Ascending aorta (tissue), 2 donors: ENCODE measurements at places on chromosomes 13 and 19.

- no peaks in the 10 kb centered on the region for H3K27me3 ChIP-seq
- H3K36me3 ChIP-seq = no peaks in the 10 kb centered on the region
- no peak overlapping the region for H3K27ac ChIP-seq
- DNase-seq = no peak
Observed at GRCh38 chr13:114194853-114195252, 15.8 kb downstream of the CFAP97D2 start.

GRCh38 chr19:3923912-3924311, 9.0 kb upstream of the NMRK2 start:
- H3K4me3 ChIP-seq = no peak overlapping the region
- no peaks in the 10 kb centered on the region for H3K36me3 ChIP-seq
- H3K27me3 ChIP-seq = no peaks in the 10 kb centered on the region
- H3K4me1 ChIP-seq = no peaks in the 10 kb centered on the region

DNA sequence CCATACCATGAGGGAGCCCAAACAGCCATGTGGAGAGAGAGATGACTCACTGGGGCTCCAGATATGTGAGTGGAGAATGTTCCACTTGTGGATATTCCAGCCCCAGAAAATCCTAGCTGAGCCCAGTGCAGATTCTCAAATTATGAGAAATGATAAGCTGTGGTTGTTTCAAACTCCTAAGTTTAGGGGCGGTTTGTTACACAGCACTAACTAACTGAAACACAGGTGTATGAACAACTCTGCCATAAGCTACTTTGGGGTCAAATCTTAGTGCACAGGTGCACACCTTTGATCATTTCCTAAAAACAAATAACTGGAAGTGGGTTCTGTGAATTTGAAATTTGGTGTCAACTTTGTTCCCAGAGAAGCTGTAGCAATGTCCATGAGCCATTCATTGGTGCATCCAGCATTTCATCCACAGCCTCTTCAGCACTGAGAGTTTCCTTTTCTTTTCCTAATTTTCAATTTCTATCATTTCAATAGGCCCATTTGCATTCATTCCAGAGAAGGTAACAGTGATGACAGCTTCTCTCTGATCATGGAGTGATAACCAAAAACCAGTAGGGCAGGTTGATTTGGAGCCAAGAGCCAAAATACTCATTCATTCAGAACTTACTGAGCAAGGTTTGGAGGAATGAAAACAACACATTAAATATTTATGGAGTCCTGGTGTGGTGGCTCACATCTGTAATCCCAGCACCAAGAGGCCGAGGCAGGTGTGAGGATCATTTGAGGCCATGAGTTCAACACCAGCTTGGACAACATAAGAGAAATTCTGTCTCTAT, 8.8 kb upstream of the CLPP start:
- no peak overlapping the region for H3K4me3 ChIP-seq
- H3K27me3 ChIP-seq = no peaks in the 10 kb centered on the region
- no peak for DNase-seq
- no peak overlapping the region for H3K27ac ChIP-seq

- no peak overlapping the region for H3K27ac ChIP-seq
- H3K4me1 ChIP-seq = no peaks in the 10 kb centered on the region
- no peaks in the 10 kb centered on the region for H3K27me3 ChIP-seq
- H3K36me3 ChIP-seq = no peaks in the 10 kb centered on the region
Observed at GRCh38 chr13:97076898-97077297, 82.6 kb upstream of the OXGR1 start.

- H3K27me3 ChIP-seq = no peaks in the 10 kb centered on the region
- no peaks in the 10 kb centered on the region for H3K4me1 ChIP-seq
- DNase-seq = no peak
- H3K4me3 ChIP-seq = no peak overlapping the region
- no peaks in the 10 kb centered on the region for H3K36me3 ChIP-seq
Observed at GRCh38 chr19:17647071-17648020, 40.8 kb downstream of the UNC13A start.

DNA sequence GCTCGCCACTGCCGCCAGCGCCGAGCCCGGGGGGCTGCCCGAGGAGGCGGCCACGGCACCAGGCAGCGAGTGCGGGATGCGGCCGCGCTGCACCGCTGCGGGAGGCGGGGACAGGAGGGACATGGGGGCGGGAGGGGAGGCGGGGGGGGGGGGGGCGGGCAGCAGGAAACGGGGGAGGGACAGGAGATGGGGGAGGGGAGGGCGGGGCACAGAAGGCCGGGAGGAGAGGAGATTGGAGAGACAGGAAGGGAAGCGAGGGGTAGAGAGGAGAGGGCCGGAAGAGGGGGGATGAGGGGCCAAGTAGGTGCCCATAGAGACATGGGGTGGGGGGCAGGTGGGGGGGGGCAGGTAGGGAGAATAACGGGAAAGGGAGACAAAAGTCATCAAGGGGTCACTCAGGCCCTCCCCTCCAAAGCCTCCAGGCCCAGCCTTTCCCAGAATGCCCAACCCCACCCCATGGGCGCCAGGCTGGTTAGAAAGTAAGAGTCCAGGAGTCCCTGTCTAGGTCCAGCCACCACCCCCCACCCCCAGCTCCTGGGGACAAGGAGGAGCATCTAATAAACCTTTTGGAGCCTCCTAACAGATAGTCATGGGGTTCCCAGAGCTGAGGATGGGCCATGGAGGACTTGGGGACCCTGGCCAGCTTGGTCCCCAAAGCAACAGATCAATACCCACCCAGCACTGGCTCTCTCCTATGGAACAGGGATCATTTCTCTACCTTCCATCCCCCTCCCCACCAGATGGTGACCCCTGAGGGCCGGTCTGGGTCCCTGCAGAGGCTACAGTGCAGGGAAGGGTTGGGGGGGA, 9.5 kb downstream of the NR2F6 start:
- peak overlapping the region; percentile 67 for H3K27ac ChIP-seq
- H3K4me3 ChIP-seq = peak overlapping the region; percentile 64
- peaks cover 3% of the 10 kb centered on the region for H3K4me1 ChIP-seq
- no peak for DNase-seq
- no peaks in the 10 kb centered on the region for H3K27me3 ChIP-seq
